ENCODE measurements at places on chromosomes 3 and 15.

- DNase-seq: no peak
Observed at GRCh38 chr3:50433954-50434353, 69.5 kb downstream of the CACNA2D2 start.

GRCh38 chr3:24012589-24013269 lies 67.6 kb downstream of the NR1D2 start:
- DNase-seq: no peak

DNA sequence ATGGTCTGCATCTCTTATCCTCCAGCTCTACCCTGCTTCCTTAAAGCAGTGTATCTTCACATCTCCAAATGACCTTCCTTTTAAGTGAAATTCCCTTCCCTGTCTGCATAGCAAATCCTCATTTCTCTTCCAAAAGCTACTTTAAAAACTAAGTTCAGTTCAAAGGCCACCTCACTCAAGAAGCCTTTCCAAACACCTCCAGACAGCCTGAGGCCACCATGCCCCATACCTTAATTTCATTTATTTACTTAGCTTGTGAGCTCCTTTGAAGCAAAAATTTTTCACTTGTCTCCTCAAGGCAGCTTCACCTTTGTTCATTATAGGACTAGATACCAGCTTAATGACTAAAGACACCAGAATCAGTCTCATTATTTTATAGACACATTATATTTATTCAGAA lies 39.4 kb downstream of the PIGB start:
- no peak for DNase-seq

GRCh38 chr3:153896197-153896596 lies 225.0 kb upstream of the ARHGEF26 start:
- no peak for DNase-seq

DNA sequence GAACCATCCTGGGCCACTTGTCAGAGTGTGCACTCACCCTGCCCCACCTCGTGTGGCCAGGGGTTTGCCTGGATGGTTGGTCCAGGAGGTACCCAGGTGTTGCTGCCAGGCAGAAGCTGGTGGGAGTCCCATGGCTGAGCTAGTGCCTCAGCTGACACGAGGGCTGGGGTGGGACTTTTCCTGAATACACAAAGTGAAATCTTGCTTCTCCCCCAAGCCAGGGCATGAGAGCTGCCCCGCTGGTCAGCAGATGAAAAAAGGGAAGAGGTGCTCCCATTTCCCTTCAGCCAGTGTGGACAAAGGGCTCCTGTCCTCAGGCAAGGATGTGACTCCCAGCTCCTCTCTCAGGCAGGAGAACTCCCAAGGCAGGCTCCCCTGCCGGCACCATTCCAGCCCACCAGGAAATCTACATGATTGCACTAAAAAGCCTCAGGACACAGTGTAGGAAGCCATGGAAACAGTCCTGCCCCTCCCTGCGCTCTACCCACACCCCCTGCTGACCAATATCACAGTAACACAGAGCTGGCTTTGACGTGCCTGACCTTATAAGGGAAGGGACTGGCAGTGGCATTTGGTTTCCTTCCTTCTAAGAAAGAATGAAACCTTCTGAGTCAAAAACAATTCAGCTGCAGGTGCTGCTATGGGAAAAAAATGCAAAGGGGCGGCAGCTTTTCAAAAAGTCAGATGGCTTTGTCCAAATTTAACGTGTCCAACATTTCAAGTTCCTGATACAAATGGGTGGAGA lies 33.9 kb downstream of the MYO5C start:
- peak; percentile 76 for DNase-seq

DNA sequence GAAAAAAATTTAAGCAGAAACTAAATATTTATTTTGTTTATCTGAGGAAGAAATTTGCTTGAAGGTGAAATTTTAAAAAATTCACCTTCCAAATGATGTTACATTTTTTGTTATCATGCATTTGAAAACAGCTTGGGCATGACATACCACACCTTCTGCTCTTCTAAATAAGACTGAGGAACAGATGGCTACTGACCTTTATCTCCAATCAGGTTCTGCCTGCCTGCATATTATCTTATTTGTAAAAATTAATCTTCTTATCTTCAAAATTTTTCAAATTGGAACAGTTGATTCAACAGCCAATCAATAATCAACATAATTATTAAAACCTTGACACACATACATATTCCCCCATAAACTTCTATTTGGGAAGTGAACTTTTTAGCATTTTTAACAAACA lies 641.8 kb upstream of the ZNF385D start:
- no peak for DNase-seq

- no peak for DNase-seq
Observed at GRCh38 chr3:40242216-40242615, 67.3 kb upstream of the EIF1B start.

GRCh38 chr3:113747283-113748046 lies 630 bp downstream of the ATP6V1A start:
- DNase-seq: peak; percentile 11

GRCh38 chr3:78871048-78871447 lies 896.8 kb downstream of the ROBO1 start:
- no peak for DNase-seq

DNA sequence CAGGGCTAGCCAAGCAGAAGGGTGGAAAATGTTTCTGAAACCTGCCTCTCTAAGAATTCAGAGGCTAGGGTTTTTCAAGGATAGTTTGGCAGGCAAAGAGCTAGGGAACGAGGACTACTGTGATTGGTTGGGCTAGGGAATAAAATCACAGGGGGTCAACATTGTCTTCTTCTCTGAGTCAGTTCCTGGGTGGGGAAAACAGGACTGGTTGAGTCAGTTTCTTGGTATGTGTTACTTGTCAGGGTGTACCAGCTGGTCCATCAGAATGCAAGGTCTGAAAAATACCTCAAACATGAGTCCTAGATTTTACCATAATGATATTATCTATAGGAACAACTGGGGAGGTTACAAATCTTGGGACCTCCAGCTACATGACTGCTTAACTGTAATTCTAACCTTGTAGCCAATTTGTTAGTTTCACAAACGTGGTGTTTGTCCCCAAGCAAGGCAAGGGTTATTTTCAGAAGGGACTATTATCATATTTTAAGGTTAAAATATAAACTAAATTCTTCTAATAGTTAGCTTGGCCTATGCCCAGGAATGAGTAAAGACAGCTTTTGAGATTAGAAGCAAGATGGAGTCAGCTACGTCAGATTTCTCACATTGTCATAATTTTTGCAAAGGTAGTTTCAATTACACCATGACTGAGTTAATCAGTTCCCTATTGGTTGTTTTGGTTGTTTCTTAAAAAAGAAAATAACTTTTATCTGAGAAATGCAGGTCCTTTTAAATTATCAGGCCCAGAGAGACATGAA lies 231.5 kb downstream of the ALCAM start:
- DNase-seq: peak; percentile 71

- DNase-seq: no peak
Observed at GRCh38 chr3:141191097-141191749, 40.4 kb upstream of the PXYLP1 start.

- peak; percentile 63 for DNase-seq
Observed at GRCh38 chr3:64342940-64343688, 117.8 kb upstream of the PRICKLE2 start.

DNA sequence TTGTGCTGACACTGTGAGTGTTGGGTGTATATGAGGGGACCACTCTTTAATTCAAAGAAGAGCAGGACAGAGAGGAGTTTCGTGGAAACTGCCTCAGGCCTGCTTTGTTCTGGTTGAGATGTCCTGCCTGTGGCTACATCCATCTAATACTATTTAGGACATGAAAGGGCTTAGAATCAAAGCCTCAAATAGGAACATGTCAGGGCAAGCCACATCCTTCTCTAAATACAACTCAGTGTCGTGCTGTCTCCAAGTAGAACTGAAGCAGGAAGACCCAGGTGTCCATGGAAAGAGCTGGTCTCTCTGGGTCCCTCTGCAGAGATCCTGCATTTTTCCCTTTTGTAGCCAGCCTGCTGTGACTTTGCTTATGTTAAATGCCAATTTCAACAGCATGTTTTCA lies 156.2 kb upstream of the UMPS start:
- DNase-seq: no peak

DNA sequence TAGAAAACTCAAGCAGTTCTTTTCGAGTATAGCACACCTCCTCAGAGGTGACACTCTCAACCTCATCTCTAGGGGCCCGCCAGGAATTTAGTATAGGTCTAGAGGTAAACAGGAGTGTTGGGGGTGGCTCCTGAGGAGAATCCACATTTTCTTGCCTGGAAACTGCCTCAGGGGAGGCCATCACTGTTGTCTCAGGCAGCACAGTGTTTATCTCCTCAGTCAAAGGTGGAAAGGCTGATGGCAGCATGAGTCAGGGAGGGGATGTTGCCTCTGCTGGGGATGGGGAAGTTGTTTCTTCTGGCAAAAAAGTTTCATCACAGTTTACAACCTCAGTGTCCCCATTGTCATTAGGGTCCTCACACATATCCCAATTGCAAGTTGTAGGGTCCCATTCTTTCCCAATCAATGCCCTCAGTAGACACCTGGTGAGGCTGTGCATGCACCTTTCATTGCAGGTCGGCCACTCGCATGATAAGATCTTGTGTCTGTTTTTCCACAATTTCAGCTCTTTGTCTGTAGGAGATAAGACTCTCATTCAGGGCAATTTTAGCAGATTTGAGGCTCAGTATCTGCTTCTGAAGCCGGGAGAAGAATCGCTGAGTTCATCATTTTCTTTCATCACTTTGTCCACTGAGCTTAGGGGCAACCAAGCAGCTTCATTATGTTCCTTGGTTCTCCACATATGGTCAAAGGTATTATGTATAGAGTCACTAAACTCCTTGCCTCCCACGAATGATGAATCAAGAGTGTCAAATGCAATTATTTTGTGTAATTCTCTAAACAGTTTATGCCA lies 25.8 kb downstream of the NAALADL2 start:
- DNase-seq: no peak

DNA sequence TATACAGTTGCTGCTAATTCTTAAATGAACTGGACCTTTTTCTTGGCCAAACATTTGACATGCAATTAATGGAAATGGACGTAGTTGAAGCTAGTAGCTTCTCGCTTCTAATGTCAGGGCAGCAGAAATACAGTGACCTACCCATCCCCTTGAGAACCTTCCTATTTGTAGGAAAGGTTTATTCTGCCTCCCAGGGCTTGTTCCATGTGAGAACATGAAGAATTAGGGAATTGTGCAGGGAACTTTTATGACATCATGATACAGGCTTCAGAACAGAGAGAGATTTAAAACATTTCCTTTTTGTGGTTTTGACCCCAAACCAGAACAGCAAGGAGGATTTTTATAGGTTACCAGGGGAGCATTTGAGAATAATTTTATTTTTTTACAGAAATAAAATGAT lies 406.6 kb upstream of the PPP2R3A start:
- DNase-seq: no peak

- DNase-seq: no peak
Observed at GRCh38 chr15:54206586-54207321, 228.5 kb downstream of the UNC13C start.

GRCh38 chr3:176767385-176767784 lies 429.9 kb downstream of the TBL1XR1 start:
- DNase-seq: peak; percentile 11

GRCh38 chr3:169750665-169751064 lies 14.2 kb downstream of the TERC start:
- no peak for DNase-seq

DNA sequence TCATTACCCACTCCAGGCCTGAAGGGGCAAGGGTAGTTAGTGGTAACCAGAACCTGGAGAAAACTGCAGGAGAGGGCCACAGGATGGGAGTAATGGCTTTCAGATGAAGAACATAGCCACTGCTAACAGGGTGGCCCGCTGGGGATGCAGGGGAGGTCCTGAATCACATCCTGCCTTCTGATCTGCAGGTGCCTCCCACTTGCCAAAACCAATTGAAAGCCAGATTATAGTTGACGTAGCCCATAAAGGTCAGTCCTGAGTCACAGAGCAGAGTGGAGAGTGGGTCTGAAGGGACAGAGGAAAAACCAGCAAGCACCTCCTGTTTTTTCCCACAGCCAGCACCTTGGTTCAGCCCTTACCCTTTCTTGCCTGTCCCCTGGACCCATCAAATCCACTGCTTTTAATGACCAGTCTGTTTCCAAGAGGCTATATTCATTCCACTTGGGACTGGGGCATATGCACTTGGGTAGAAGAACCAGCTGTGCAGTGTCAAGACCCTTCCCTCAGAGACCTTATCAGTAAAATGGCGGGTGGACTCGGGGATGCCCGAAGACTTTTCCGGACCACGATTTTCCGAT lies 646 bp upstream of the SLC35G2 start:
- peak; percentile 70 for DNase-seq

GRCh38 chr3:153856932-153857331 lies 264.3 kb upstream of the ARHGEF26 start:
- DNase-seq: no peak

DNA sequence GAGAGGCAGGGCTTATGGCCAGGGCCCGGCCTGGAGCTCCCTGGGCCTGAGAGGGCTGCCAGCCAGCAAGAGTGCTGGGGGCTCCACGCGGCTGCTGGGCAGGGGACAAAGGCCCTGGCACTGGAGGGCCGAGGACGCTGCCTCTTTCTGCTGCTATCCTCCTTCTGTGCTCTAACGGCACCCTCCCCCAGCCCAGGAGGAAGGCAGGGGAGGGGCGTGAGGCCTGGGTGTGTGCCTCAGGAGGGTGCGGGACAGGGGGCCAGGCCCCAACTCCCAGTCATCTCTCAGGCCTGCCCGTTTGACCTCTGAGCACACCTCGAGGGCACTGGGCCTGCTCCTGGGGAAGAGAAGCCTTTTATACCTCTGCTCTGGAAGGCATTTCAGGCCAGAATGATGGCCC lies 115.5 kb downstream of the ADCY5 start:
- DNase-seq: no peak

GRCh38 chr15:100737214-100737613 lies 134.8 kb downstream of the ASB7 start:
- DNase-seq: no peak

DNA sequence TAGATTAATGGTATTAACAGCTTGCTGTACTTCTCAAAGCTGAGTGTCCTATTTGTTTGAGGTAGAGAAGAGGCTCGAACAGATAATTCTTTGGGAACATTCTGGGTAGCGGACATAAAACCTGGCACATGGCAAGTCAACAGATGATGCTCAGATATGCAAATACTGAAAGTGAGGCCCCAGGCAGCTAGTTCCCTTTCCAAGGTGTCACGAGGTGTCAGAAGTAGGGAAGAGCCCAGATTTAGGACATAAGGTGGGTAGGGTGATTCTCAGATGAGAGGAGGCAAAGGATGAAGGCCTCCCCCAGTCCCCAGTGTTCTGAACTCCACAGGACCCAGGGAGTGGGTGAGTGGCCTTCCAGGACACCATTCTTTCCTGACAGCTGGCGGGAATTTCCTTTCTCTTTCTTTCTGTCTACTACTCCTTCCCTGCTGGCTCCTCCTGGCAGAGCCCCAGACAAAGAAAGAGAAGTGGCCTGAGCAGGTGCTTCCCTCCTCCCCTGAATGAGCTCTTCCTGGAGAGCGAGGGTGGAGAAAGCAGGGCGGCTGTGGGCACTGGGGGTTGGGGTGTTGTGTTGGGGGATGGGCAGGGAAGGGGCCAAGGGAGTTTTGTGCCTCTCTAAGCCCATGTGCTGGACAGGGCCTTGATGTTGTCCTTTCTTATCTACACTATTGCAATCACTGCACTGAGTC lies 87.5 kb downstream of the CORO2B start:
- DNase-seq: no peak
